ENCODE measurements at places on chromosomes 1 and 21. TPM values are rescaled to one million over a fixed set of nuclear protein-coding genes. Genes with fewer than 3 reads are reported as not detected.

Gene AADACL4
- not detected for total RNA-seq

Gene LCE3D
- not detected for total RNA-seq

Gene HAO2
- total RNA-seq: not detected

Gene TBX15
- total RNA-seq: not detected

Gene CCDC28B
- total RNA-seq: 4.7 TPM

Gene CHD5
- 0.12 TPM for total RNA-seq

Gene TSPEAR
- not detected for total RNA-seq

Gene ARHGAP29
- 0.13 TPM for total RNA-seq

Gene LRRC47
- total RNA-seq: 35.1 TPM

Gene DNAJC28
- 0.47 TPM for total RNA-seq

GRCh38 chr1:102174259-102174863 lies 177.6 kb upstream of the OLFM3 start:
- DNase-seq: no peak

DNA sequence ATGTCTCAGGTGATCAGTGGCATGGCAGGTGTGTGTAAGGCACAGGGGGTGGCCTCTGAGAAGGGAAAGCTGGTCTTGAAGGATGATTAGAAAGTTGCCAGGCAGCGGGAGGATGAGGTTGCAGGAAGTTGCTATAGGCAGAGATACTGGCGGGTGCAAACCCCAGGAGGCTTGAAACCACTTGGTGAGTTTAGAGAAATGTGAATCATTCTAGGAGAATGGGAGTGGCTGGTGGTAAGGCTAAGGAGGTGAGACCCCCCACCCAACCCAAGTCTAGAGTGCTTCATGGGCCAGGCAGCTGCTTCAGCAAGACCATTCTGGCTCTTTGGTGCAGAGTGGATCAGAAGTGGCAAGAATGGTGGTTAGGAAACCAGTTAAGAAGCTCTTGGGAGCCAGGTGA lies 9.0 kb downstream of the SH2D2A start:
- DNase-seq: no peak

- no peak for DNase-seq
Measured at GRCh38 chr21:31500982-31501381, 156.9 kb upstream of the TIAM1 start.

DNA sequence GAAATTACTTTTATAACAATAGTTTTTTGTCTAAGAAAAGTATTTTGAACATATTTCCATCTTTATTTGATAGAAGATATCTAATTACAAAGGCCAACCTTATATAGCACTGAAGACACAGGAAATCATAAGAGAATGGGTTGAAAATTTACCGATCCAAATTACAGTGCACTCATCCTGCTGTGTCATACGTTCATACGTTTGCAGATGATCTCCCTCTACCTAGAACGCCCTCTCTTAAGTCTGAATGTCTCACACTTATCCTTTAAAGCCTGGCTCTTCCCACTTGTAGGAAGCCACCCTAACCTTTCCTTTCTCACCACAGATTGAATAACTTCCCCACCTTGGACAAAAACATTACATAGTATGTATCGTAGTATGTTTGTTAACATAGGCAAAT lies 9.3 kb downstream of the ASH1L start:
- DNase-seq: no peak

DNA sequence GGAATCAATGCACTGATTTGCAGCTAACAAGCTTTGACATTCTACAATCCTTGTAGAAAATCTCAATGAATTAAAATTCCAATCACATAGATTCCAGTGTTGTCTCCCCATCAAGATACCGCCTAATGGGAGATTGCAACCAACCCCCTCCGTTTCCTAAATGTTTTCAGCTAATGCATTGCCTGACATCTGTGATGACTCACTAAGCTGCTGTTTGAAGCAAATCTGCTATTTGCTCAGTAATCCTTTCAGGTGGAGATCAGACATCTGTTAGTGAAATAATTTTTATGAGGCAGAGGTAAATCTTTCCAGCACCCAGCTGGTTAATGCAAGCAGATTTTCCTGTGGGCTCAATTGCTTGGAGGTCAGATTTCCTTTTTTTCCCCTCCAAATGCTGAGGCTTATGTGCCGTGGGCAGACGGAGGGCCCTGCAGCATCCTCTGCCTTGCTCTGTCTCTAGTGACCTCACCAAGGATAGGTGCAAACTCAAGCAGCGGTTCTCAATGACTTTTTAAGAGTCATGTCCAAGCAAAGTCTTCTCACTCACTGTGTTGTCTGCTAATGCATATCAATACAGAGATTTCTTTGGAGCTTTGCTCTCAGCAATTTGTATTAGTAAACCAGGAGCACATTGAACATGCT lies 91.1 kb upstream of the RAB3GAP2 start:
- DNase-seq: no peak

- no peak for DNase-seq
Measured at GRCh38 chr1:198638894-198639635, at the start of gene PTPRC. PTPRC (plus strand) TSS chr1:198639040; CDS start chr1:198639269, 229 bp downstream.

- DNase-seq: no peak
Measured at GRCh38 chr1:42576935-42577334, 81.3 kb upstream of the PPIH start.

- no peak for DNase-seq
Measured at GRCh38 chr1:119954476-119955422, 58.4 kb upstream of the ADAM30 start.

- no peak for DNase-seq
Measured at GRCh38 chr1:93051961-93052360, 27.1 kb upstream of the MTF2 start.

DNA sequence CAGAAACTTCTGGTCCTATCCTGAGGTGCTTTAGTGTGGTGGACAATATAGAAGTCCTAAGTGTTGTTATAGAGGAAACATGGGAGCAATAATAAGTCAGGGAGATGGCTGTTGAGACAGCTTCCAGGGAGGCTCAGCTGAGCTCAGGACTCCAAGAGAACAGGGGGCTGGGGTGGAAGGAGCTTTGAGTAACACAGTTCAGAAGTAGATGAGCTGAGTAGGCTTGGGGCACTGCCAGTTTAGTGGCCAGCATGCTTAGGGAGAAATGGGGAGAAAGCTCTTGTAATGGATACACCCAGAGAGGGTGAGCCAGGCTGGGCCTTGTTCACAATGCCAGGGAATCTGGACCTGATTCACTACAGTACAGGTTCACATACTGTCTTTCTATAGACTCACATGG lies 201.6 kb downstream of the DAB1 start:
- DNase-seq: no peak

DNA sequence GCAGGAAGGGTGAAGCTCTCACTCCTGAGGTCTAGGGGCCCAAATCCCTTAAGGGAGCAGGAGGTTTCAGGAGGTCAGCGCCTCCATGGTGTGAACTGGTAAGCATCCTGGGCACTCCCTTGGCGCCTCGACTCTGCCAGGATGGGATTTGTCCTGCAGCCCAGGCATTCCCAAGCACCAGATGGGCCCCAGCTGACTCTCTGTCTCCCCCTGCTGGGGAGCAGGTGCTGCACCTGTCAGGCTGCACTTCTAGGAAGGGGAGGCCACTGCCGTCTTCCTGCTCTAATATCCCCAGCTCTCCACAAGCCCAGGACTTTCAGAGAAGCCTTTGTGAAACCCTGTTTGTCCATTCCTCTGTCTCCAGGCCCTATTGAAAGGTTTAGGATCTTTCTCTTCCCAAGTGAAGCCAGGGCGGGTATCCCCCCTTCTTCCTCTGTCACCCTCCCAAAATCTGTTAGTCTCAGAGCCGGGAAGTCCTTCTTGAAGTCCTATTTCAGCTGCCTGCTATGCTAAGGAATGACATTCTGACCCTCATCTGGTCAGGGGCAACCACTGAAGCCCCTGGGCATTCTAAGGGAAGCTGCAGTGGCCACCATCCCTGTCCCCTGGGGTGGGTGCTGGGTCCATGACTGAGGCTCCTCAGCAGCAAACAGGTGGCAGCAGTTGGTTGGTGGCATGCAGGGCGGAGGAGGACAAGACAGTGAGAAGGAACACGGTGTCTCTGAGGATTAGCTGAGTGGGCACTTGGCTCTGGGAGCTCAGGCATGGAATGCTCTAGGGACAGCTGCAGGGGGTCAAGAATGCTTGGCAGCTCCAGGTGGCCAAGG lies 3.2 kb downstream of the MYBPH start:
- DNase-seq: peak; percentile 27

GRCh38 chr1:162905174-162906158 lies 44.5 kb upstream of the CCDC190 start:
- DNase-seq: no peak

- no peak for DNase-seq
Measured at GRCh38 chr21:28066596-28067387, 925.9 kb downstream of the LTN1 start.

DNA sequence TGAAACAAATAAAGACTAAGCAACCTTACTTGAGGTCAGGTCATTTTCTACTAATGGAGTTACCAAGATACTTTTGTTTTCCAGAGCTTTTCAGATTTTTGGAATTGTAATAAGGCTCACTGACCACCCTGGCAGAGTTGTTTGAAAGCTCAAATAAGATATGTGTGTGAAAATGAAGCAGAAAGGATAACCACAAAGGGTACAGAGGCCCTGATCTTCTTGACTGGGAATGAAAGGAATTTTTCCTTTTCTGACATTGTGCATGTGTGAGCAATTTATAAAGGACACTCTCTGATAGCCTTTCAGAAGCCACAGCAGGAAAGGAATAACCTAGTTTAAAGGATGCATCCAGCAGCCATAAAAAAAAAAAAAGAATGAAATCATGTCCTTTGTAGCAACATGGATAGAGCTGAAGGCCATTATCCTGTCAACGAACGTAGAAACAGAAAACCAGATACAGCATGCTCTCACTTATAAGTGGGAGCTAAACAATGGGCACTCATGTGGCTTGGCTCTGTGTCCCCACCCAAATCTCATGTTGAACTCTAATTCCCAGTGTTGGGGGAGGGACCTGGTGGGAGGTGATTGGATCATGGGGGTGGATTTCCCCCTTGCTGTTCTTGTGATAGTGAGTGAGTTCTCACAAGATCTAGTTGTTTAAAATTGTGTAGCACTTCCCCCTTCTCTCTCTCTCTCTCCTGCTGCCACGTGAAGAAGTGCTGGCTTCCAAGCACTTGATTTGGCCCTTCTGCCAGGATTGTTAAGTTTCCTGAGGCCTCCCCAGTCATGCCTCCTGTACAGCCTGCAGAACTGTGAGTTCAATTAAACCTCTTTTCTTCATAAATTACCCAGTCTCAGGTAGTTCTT lies 3.1 kb upstream of the SRP9 start:
- no peak for DNase-seq

DNA sequence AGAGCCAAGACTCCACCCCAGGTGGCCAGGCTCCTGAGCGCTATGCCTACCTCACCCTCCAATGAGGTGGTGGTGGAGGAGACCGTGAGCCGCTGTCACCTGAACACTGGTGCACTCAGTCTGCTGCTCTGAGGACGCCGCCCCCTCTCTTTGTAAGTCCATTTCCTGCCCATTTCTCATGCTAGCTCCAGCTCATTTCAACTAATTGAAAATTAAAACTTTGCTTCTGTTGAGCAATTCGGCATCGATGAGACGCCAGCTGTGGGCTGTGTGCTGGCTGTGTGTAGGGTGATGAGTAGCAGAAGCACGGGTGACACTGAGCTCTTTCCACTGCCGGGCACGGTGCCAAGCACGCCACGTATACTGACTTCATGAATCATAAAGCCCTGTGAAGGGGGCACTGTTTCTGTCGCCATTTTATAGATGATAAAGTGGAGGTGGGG lies 11.2 kb downstream of the TNFRSF1B start:
- peak; percentile 75 for DNase-seq

DNA sequence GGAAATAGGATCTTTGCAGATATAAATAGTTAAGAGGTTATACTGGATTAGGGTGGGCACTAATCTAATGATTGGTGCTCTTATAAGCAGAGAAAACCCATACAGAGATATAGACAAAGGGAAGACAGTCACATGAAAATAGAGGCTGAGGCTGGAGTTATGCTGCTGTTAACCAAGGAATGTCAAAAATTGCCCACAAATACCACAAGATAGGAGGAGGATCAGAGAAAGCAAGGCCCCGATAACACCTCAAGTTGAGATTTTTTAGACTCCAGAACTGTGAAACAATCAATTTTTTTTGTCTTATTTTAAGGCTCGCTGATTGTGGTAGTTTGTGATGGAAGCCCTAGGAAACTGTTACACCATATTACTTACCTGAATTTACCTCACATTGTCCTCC lies 513.2 kb downstream of the COL11A1 start:
- no peak for DNase-seq
